T-helper 2 cell (primary cell): ENCODE measurements at places on chromosomes 2 and 18.

DNA sequence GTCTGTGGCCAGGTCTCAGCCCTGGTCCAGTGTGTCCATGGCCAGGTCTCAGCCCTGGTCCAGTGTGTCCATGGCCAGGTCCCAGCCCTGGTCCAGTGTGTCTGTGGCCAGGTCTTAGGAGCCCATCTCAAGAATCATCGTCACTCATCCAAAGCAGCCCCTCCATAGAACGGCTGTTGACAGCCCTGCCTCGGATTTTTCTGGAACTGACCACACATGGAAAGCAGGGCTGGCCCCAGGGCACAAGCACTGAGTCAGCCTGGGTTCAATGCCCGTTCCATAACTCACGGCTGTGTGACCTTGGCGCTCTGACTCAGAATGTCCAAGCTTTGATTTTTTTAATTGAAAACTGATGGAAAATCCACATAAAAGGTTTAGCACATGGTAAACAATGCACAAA is 59.9 kb upstream of the SNTG2 start:
- DNase-seq: no peak

DNA sequence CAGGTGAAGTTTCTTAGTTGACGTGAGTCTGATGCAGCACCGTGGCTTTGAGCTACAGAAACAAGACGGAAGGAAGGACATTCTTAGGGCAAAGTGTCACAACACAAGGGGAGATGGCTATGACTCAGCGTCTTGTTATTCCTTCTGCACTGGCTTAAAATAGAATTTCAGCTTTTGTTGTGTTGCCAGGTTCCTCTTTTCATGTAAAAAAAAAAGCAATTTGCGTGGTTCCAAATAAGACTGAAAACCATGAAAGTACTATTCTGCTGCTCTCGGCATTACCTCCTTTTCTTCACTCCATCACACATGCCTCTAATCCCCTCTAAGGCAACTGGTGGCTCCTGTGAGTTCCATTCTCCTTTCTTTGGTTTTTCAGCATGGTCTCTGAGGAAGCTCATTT is 150.1 kb downstream of the ANTXR1 start:
- no peak for DNase-seq

GRCh38 chr18:50992351-50992762 is 24.5 kb downstream of the ELAC1 start:
- DNase-seq: no peak

DNA sequence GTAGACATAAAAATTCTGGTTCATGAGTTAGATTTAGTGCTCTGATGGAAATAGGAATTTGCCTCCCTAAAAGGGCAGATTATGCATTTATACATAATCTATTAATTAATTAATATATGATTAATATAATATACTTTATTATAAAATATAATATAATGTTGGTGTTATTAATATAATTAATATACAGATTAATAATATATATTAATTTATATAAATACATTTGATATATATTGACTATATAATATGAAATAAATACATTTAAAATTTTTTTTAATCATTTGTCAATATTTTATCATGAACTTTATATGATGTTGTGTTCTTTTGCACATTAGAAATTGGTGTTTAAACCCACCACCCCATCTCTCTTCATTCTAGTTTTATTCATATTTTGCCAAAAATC is 652.1 kb upstream of the ZNF804A start:
- DNase-seq: no peak

DNA sequence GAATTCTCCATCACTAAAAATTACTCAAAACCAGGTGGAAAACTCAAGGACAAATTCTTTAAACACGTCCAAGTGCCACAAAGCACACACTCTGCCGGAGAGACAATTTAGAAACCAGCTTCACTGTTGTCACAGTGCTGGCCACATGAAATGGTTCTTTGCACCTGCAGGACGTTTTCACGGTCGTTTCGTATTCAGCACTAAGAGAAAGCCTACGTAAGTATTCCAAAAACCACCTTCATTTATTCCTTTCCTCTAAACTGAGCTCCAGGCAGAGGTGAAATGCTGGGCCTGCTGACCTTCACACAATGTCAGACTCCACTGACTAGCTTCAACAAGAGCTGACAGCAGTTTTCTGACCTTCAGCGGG is 680 bp downstream of the ATP5F1A start:
- DNase-seq: no peak

GRCh38 chr18:59910967-59911366 is 11.2 kb downstream of the PMAIP1 start:
- no peak for DNase-seq
